CD4-positive, alpha-beta memory T cell (primary cell): ENCODE measurements at places on chromosomes 6 and 20.
A peak's percentile ranks its signal among the peaks of the same experiment; 100 is the strongest.

GRCh38 chr20:55935448-55936208 lies 69.7 kb downstream of the CBLN4 start:
- no peaks in the 10 kb centered on the region for H3K27me3 ChIP-seq
- no peak for DNase-seq
- no peak overlapping the region for H3K4me3 ChIP-seq
- H3K27ac ChIP-seq = no peak overlapping the region

- DNase-seq = no peak
- no peaks in the 10 kb centered on the region for H3K36me3 ChIP-seq
- no peaks in the 10 kb centered on the region for H3K4me1 ChIP-seq
- no peak overlapping the region for H3K4me3 ChIP-seq
Observed at GRCh38 chr20:6925744-6926278, 158.3 kb downstream of the BMP2 start.

DNA sequence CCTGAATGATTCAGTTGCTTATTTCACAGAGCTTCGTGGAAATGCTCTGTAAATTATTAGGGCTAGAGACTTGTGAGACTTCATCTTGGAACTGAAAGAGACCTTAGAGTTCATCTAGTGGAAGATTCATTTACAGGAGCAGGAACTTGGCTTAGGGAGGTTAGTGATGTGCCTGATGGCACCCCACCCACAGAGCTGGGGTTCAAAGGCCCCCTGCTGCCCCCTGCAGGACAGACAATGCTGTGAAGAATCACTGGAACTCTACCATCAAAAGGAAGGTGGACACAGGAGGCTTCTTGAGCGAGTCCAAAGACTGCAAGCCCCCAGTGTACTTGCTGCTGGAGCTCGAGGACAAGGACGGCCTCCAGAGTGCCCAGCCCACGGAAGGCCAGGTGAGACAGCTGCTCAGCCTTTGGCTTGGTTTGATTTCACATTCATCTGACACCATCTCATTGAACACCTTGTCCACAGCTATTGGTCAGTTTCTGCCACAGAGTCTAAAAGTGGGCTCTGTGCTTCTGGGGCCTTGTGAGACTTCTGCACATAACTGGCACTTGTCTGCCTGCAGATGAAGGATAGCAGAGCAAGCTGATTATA lies 25.1 kb downstream of the MYBL2 start:
- H3K4me3 ChIP-seq = no peak overlapping the region
- H3K27me3 ChIP-seq = no peaks in the 10 kb centered on the region
- H3K36me3 ChIP-seq = no peaks in the 10 kb centered on the region
- no peaks in the 10 kb centered on the region for H3K4me1 ChIP-seq
- DNase-seq = peak; percentile 21

DNA sequence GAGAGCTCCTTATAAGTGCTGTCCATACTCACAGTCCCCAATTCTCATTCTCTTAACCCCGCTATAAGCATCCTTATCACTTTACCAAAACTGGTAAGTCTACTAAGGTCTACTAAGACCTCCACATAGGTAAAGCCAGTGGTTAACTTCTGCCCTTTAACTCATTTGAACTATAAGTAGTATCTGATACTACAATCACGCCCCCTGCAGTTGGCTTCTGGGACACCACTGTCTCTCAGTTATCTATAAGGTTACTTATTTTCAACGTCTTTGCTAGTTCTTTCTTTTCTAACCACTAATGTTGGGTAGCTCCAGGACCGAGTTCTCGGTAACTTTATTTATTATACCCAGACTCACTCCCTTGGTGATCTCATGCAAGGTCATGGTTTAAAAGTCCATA lies 142.6 kb downstream of the ARHGAP18 start:
- DNase-seq = no peak
- H3K36me3 ChIP-seq = no peaks in the 10 kb centered on the region
- H3K27ac ChIP-seq = no peak overlapping the region

DNA sequence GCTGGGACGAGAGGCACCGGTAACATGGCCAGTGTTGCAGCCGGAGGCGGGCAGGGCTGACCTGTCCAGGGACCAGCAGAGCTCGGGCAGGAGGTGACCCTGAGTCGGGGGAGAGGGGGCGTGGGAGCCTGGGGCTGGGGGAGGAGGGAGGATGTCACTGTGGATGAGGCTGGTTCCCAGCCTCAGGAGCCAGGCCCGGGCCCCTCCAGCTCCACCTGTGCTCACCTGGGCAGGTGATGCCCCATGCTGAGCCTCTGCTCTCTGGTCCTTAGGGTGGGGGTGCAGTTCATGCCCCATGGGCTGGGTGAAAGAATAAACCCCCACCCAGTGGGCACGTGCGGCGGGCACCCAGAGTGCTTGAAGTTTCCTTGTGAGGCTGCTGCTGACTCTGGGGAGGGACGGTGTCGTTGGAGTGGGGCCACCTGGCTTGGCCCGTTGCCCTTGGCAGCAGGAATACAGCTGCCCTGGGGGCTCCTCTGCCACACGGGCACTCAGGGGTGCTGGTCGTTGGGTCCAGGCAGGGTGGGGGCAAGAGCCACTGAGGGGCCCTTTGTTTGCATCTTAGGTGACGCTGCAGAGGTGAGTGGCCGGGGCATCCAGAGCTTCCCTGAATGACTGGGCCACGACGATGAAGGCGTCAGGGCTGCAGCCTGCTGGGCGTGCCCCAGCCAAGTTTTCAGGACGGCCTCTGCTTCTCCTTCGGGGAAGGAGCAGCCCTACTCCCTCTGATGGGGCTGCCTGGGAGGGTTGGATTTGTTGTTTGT lies 24.7 kb upstream of the BHLHE23 start:
- H3K27ac ChIP-seq = no peak overlapping the region
- no peaks in the 10 kb centered on the region for H3K36me3 ChIP-seq
- no peak for DNase-seq
- H3K4me3 ChIP-seq = no peak overlapping the region

- H3K4me1 ChIP-seq = no peaks in the 10 kb centered on the region
- no peak overlapping the region for H3K4me3 ChIP-seq
- no peaks in the 10 kb centered on the region for H3K27me3 ChIP-seq
- H3K36me3 ChIP-seq = no peaks in the 10 kb centered on the region
Observed at GRCh38 chr6:88179692-88180091, 13.5 kb upstream of the CNR1 start.

GRCh38 chr20:33556246-33556645 lies 66.3 kb downstream of the CBFA2T2 start:
- H3K27me3 ChIP-seq = no peaks in the 10 kb centered on the region
- peak overlapping the region; percentile 76 for H3K27ac ChIP-seq
- no peak for DNase-seq
- H3K36me3 ChIP-seq = no peaks in the 10 kb centered on the region
- H3K4me3 ChIP-seq = no peak overlapping the region
- peaks cover 20% of the 10 kb centered on the region for H3K4me1 ChIP-seq

GRCh38 chr6:153038378-153039057 lies 36.0 kb upstream of the MTRF1L start:
- no peak for DNase-seq
- no peaks in the 10 kb centered on the region for H3K36me3 ChIP-seq
- H3K4me1 ChIP-seq = no peaks in the 10 kb centered on the region
- H3K27me3 ChIP-seq = no peaks in the 10 kb centered on the region

DNA sequence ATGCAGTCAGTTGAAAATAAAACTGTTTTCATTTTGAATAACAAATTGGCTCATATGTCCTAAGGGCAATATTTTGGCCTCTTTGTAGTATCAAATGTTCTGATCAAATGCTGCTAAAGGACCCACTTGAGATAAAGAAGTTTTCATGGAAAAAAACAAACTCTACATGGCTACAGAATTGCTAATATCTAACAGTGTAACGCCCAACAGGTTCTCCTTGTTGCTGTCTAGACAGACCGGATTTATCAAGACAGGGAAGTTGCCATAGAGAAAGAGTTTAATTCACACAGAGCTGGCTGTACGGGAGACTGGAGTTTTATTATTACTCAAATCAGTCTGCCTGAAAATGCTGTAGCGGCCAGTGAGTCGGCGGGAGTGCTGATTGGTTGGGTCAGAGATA lies 19.4 kb upstream of the MAN1A1 start:
- H3K27ac ChIP-seq = no peak overlapping the region
- no peaks in the 10 kb centered on the region for H3K27me3 ChIP-seq
- H3K4me3 ChIP-seq = no peak overlapping the region
- H3K36me3 ChIP-seq = no peaks in the 10 kb centered on the region
- H3K4me1 ChIP-seq = no peaks in the 10 kb centered on the region

- H3K36me3 ChIP-seq = no peaks in the 10 kb centered on the region
- H3K4me1 ChIP-seq = no peaks in the 10 kb centered on the region
- no peak overlapping the region for H3K4me3 ChIP-seq
- DNase-seq = no peak
- no peaks in the 10 kb centered on the region for H3K27me3 ChIP-seq
- no peak overlapping the region for H3K27ac ChIP-seq
Observed at GRCh38 chr20:41360831-41361756, 5.5 kb downstream of the EMILIN3 start.

DNA sequence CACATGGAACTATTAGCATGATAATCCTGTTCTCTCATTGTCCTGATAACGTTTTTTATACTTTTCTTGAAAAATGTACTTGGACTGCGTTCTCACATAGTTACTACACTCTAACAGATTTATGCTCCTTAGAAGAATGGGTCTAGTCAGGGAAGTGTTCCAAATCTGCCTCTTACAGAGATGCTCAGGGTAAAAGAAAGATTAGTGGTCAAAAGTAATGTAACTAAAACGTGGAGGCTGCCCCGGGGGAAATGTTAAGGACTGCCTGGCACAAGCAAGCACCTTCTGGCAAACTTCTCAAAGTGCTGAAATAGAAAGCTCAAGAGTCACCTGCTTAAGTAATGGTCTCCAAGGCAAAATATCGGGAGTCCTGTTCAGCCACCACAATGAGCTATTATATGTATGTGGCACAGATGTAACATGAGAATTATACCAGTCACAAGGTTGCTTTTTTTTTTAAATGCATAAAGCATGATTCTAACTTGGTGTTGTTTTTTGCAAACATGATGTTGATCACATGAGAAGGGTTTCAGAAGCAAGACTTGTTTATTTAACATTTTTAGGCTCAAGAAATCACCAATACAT lies 244.5 kb upstream of the JARID2 start:
- DNase-seq = no peak
- H3K4me1 ChIP-seq = no peaks in the 10 kb centered on the region
- no peak overlapping the region for H3K27ac ChIP-seq
- H3K4me3 ChIP-seq = no peak overlapping the region

DNA sequence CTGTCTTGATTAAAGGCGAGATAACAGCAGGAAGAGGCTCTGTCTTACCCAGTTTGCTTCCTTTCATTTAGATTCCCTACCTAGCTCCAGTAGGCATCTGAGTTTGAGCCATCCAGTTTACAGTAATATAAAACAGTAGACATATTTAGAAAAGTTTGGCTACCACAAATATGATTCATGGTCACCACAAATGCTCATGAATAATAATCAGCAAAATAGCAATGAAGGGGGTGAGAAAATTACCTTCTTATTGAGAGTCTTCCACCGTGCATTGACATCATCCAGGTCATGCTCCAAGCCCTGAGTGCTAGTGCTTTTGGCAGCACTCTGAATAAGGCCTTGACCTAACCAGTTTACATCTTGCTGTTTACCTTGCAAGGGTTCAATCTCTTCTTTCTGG lies 106.2 kb downstream of the DST start:
- H3K4me1 ChIP-seq = peaks cover under 1% of the 10 kb centered on the region
- H3K4me3 ChIP-seq = no peak overlapping the region
- H3K27ac ChIP-seq = no peak overlapping the region
- H3K27me3 ChIP-seq = no peaks in the 10 kb centered on the region
- no peak for DNase-seq

DNA sequence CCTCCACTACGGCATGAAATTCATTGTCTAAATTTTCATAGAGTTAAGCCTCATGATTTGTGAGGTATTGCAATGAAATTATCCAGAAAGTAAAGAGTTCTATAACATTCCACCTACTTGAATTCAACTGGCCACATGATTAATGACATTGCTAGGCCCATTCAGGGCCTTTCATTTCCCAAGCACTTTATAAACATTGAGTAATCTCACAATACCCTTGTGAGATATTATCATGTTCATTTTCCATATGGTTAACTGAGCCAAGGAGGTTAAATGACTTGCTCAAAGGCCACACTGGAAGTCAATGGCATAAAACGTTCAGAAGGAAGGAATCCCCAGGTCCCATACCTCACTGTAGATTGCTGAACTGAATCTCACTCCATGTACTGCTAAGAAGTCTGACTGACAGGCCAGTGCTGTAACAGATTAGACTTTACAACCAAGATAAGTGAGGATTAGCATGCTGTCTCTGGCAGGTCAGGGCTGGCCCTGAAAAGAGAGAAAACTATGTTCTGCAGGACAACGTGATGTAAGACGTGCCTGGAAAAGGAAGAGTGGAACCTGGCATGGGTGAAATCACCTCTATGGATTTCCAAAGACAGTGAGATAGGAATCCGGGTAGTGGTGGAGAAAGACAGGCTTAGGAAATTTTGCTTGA lies 75.9 kb upstream of the SPACA1 start:
- H3K4me3 ChIP-seq = no peak overlapping the region
- H3K27ac ChIP-seq = no peak overlapping the region
- no peak for DNase-seq
- H3K4me1 ChIP-seq = no peaks in the 10 kb centered on the region
- peaks cover 14% of the 10 kb centered on the region for H3K27me3 ChIP-seq

DNA sequence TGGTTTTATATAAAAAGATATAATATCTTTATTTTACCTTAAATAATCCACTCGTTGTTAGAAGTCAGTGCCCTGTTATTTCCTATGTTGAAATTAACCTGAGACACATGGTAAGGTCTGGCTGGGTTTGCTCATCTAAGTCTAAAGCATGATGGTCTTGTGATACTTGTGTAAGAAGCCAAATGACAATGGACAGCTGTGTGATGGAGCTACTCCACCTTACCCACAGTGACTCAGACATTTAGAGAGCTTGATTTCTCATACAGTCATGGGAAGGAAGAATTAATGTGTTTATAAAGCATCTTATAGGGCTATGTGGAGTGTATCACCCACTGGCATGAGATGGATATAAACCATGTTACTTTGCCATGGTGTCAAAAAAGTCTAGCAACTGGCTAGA lies 11.7 kb downstream of the CTCFL start:
- H3K4me3 ChIP-seq = no peak overlapping the region
- no peaks in the 10 kb centered on the region for H3K27me3 ChIP-seq
- H3K36me3 ChIP-seq = no peaks in the 10 kb centered on the region
- H3K4me1 ChIP-seq = no peaks in the 10 kb centered on the region

- H3K4me1 ChIP-seq = no peaks in the 10 kb centered on the region
- H3K36me3 ChIP-seq = no peaks in the 10 kb centered on the region
- no peak overlapping the region for H3K27ac ChIP-seq
- no peak for DNase-seq
Observed at GRCh38 chr20:18224968-18225568, 63.3 kb upstream of the ZNF133 start.

DNA sequence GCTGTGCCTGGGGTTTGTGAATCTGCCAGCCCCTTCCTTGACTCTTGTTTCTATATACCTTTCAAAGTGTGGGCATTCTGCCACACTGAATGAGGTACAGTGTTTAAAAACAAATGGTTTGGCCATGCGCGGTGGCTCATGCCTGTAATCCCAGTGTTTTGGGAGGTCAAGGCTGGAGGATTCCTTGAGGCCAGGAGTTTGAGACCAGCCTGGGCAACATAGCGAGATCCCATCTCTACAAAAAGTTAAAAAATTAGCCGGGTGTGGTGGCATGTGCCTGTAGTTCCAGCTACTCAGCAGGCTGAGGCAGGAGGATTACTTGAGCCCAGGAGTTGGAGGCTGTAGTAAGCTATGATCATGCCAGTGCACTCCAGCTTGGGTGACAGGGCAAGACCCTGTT lies 5.8 kb downstream of the FAM83D start:
- no peak for DNase-seq
- no peak overlapping the region for H3K27ac ChIP-seq
- H3K4me1 ChIP-seq = peaks cover 30% of the 10 kb centered on the region
- no peak overlapping the region for H3K4me3 ChIP-seq
- no peaks in the 10 kb centered on the region for H3K36me3 ChIP-seq
- no peaks in the 10 kb centered on the region for H3K27me3 ChIP-seq

GRCh38 chr6:13423252-13423651 lies 64.1 kb downstream of the GFOD1 start:
- H3K4me1 ChIP-seq = peaks cover 10% of the 10 kb centered on the region
- no peaks in the 10 kb centered on the region for H3K36me3 ChIP-seq
- H3K27me3 ChIP-seq = no peaks in the 10 kb centered on the region
- no peak for DNase-seq
- H3K4me3 ChIP-seq = no peak overlapping the region
